Stimulated activated CD8-positive, alpha-beta memory T cell treated with anti-CD3 and anti-CD28 coated beads, Interleukin-7, amount 100 ng/mL, for 24 hours (primary cell): ENCODE measurements at places on chromosomes 7 and 10.

- no peak for DNase-seq
Observed at GRCh38 chr7:156897673-156898072, 4.7 kb upstream of the LMBR1 start.

DNA sequence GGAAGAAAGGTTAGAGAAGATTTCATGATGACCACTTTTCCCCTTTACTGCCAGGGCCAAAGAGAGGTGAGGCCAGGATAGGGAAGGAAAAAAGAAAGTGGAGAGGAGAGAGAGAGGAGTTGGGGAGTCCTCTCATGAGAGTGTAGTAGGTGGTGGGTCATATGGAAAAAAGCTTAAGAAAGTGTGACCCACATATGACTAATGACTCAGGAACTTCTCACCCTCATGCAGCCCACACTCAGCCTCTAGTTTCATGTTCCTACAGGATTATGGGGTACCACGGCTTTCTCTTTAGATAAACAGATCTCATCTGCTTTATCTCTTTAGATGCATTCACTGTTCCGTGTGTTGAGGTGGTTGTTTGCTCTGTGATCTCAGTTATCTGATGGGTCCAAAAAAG lies 462.5 kb upstream of the IGFBP3 start:
- no peak for DNase-seq

GRCh38 chr7:101410743-101411507 lies 48.2 kb downstream of the COL26A1 start:
- DNase-seq: no peak

- DNase-seq: no peak
Observed at GRCh38 chr10:24357344-24358004, 148.5 kb downstream of the KIAA1217 start.

GRCh38 chr7:67593794-67594193 lies 597.2 kb downstream of the TYW1 start:
- no peak for DNase-seq

DNA sequence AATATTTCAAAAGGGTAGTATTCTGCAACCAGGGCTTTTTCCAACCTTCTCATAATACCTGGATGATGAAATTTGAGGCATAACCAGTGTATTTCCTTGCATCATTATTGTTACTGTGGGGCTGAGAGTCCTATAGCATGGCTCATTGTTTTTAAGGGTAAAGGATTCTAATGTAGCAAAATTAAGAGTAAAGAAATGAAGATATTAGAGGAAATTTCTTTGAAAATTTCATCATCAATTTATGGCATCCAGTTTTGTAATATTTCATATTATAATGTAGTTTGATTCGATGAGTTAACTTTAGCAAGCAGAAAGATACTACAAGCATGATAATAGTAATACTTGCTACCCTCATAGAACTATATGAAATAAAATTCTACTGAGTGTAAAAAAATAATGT lies 387.3 kb upstream of the LRGUK start:
- DNase-seq: no peak

GRCh38 chr10:60914690-60915141 lies 29.3 kb downstream of the RHOBTB1 start:
- DNase-seq: no peak

- DNase-seq: no peak
Observed at GRCh38 chr7:31263338-31263737, 77.2 kb downstream of the NEUROD6 start.

GRCh38 chr7:158959954-158960353 lies 103.6 kb downstream of the DYNC2I1 start:
- no peak for DNase-seq

GRCh38 chr7:142833174-142834048 lies 21.5 kb upstream of the EPHB6 start:
- DNase-seq: no peak

- no peak for DNase-seq
Observed at GRCh38 chr7:119974972-119975371, 298.0 kb upstream of the KCND2 start.

GRCh38 chr10:47368431-47369180 lies 15.5 kb downstream of the ZNF488 start:
- DNase-seq: no peak

DNA sequence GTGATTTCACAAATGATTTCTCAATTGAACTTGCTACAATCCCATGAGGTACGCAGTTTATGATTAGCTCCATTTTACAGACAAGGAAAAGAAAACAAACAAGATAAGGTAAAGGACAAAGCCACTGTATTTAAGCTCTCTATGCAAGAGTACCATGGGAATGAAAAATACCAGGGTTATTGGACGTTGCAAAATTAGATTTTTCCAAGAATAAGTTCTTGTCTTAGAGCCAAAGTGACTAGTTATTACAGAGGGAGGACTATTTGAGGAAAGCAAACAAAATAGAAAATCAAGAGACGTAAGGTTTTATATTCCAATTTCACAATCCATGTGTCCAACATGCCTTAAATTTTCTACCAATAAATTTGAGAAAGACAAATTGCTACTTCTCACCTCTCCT lies 97.9 kb upstream of the PTN start:
- DNase-seq: no peak

- DNase-seq: no peak
Observed at GRCh38 chr10:124576526-124577420, 115.2 kb downstream of the LHPP start.

- no peak for DNase-seq
Observed at GRCh38 chr7:2611401-2611800, 20.4 kb upstream of the TTYH3 start.

DNA sequence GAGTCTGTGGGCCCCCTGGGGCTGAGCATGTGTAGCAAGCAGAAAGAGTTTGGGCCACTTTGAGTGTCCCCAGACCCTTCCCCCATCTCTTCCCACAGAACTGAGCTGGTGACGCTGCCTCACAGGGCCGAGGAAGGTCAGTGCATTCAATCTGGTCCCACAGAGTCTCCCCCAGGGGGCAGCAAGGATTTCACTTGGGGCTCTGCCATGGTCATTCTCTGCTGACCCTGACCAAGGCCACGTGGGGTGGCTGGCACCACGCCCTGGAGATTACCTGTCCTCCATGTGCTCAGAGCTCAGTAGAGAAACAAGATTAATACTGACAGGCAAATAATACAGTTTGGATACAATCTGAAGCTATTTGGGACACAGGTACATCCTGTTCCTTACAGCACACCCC lies 30.2 kb downstream of the ADRA2A start:
- no peak for DNase-seq

DNA sequence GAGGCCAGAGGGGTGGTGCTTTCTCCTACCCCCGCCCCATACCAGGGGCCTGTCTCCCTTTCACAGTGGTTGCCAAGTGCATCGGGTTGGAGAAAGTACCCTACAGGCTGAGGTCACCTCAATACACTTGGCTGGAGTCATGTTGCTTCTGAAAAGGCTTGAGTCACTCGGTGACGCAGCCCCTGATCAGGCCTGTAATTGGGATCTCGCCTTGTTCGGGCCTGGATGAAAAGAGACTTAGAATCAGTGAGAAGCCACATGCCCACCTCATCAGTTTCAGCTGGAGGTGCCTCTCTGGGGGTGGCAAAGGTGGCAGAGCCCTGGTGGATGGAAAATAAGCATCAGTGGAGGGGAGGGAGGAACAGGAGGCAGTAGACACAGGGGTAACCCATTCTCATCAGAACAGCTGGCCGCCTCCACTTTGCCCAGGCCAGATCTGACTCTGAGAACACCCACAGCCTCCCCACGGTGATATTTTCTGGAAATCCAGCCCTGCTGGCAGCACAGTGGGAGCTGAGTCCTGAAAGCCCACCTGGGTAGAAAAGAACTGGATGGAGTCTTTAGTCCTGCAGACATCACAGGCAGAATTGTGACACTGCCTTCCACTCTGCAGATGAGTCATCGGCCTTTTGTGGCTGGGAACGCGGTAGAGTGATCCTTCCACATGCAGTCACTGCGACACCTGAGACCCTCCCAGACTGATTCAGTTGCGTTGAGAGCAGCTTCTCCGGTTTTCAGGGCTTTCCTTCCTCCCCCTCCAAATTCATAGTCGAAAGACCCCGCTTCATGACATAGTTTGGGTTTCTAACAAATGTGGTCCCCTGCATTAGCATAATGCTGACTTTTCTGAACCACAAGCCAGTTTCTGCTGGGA lies 108.0 kb downstream of the GRK5 start:
- peak; percentile 48 for DNase-seq

DNA sequence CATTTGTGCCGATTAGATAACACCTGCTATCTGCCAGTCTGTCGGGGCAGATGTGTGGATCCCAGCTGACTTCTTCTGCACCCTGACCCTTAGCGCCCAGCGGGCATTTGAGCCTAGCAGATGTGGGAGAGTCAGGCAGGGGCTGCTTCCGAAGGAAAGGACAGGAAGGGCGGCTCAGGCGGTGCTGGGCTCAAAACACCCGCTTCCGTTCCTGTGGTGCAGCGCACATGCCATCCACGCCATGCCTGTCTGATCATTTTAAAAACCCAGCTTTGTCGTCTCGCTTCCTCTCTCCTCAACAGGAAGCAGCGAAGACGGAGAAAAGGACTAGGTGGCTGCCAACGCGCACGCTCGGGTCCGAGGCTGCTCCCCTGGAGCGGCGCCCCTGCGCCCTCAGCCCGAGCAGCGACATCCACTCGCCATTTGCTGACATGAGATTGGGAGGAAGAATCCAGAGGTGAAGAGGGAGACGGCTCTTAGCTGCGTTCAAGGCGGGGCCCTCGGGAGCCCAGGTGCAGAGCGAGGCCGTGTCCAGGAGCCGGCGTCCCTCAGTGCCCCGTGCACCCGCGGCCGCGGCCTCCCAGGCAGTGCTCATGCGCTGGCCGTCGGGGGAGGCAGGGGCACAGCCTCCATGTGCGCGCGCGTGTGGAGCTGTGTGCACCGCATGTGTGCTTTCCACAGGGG lies 5.9 kb upstream of the BHLHA15 start:
- no peak for DNase-seq

- DNase-seq: no peak
Observed at GRCh38 chr7:112023786-112024185, 182.4 kb downstream of the DOCK4 start.

DNA sequence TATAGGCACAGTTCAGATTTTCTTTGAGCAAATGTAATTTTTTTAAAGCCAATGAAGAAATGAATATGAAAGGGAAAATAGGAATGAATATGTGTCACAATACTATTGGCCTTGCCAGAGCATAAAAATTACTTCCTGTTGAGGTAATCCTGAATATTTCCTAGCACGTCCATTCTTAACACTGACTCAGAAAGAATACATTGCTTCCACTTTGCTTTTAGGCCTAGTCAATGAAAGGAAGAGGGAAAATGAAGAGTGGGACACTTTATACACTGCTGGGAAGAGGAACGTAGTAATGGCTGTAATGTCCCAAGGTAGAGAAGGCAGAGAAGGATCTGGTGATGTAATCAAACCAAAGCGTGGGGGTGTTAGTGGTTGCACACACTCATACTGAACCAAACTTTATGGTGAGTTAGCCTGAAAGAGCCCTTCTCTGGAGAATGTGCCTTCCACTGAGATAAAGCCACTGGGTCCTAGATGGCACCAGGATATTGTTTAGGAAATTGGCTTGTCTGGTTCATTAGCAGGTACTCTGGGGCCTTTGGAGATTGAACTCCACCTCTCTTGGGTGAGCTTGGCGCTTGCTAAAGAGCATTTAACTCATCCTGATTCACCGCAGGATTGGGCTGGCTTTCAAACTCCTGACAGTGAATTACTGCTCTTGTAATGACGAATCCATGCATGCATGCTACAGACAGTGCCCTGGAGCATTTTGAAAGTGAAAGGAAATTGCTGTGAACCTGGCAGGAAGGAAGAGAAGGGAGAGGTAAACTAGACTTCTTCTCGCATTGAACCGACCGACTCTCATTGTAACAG lies 254.9 kb downstream of the KIAA1217 start:
- DNase-seq: no peak

GRCh38 chr7:40077849-40078248 lies 56.6 kb downstream of the MPLKIP start:
- DNase-seq: no peak

DNA sequence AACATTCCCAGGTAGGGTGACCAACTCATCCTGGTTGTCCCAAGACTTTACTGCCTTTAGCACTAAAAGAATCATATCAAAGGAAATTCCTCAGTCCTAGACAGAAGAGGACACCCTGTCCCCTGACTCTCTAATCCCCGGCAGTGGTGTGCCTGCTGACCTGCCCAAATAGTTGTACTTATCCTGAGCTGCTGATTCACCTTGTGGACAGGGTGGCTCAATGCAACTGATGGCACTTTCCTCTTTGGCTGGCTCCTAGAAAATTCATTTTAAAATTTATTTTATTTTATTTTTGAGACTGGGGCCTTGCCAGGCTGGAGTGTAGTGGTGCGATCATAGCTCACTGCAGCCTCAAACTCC lies 111.7 kb downstream of the JCAD start:
- DNase-seq: no peak

- no peak for DNase-seq
Observed at GRCh38 chr7:71308096-71308495, 176.2 kb downstream of the GALNT17 start.

GRCh38 chr10:30494558-30494957 lies 60.6 kb downstream of the MAP3K8 start:
- no peak for DNase-seq

DNA sequence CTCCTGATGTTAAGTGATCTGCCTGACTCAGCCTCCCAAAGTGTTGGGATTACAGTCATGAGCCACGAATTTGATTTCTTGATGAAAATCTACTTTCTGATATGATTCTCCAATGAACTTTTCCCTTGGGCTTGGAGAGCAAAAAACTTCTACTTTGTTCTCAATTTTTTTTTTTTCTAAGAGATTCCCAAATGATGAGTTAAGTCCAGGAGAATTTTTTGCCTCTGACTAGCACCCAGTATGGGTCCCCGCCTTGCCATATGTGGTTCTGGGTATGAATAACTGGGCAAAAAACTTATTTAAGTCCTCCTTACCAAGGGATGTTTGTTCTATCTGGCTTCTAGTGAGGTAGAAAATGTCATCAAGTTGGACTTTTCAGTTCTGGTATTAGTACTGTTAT lies 147.9 kb upstream of the LYZL1 start:
- no peak for DNase-seq

- DNase-seq: no peak
Observed at GRCh38 chr10:5960070-5960972, 17.0 kb downstream of the IL15RA start.

DNA sequence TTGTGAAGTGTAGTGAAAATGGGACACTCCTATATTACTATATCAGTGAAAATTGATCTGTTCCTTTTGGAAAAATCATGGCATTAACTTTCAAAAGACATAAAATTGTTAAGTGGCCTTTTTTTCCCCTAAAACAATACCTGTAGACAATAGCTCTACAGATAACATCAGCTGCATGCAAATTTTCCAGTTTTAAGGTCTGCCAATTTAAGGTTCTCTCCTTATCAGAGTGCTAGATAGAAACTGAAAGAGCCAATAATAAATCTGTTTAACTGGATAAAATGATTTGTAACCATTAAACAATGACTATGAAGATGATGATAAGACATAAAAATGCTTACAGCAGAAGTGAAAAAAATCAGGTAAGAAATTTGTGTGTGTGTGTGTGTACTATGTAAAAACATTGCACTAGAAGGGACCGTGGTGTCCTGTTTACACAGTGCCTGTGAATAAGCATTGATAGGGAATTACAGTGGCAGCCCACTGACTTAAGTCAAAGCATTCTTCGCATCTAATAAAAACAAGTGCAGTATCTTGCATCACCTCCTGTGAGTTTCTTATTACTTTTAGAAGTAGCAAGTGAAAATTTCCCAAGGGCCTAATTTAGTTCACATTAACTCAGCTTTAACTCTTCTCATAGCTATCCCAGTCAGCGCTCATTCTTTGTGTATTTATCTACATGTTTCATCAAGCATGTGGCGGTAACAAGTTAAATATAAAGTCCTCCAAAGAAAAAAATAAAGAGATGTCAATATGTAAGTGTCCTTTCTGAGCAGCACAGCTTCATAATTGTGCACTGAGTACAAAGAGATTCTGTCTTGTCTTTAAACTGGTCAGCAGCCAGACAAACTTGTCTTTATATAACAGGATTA lies 261.9 kb downstream of the ARL4A start:
- no peak for DNase-seq
